PC-3 (cell line): ENCODE measurements at places on chromosomes 11 and 22.

GRCh38 chr11:119784421-119784820 lies 55.4 kb upstream of the NECTIN1 start:
- no peak for DNase-seq

DNA sequence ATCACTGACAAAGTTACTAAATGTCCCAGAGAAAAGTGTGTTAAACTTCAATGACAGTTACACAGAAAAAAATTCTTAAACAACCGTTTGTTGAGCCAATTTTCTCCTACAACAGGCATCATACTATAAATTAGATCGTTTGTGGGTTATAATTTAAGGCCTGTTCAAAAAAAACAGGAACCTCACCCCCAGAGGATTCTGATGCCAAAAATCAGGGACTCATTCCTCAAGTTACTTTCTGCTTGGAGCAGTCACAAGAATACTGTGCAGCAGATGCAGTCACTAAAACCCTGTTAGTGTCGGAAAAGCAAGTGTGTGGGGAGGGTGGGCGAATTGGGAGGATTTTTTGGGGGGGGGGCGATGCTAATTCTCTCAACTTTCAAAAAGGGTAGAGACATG lies 657 bp downstream of the CWC15 start:
- no peak for DNase-seq

DNA sequence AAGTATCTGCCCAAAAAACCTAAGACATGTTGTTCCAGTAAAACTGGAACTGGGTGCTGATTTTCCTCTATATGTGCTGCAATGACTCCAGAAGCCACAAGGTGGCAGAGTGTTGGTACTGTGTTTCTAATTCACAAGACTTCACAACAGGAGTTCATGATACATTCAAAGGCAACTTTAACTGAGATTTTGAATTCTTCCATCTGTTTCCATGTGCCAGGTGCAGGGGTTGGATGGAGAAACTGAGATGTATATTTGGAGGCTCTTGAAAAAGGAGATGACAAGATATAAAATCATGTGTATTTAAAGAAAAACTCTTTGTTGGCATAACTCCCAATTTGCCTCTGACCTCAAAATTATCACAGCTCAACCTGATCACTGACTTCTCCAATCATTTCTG lies 1098.6 kb upstream of the CCDC90B start:
- peak; percentile 73 for DNase-seq

DNA sequence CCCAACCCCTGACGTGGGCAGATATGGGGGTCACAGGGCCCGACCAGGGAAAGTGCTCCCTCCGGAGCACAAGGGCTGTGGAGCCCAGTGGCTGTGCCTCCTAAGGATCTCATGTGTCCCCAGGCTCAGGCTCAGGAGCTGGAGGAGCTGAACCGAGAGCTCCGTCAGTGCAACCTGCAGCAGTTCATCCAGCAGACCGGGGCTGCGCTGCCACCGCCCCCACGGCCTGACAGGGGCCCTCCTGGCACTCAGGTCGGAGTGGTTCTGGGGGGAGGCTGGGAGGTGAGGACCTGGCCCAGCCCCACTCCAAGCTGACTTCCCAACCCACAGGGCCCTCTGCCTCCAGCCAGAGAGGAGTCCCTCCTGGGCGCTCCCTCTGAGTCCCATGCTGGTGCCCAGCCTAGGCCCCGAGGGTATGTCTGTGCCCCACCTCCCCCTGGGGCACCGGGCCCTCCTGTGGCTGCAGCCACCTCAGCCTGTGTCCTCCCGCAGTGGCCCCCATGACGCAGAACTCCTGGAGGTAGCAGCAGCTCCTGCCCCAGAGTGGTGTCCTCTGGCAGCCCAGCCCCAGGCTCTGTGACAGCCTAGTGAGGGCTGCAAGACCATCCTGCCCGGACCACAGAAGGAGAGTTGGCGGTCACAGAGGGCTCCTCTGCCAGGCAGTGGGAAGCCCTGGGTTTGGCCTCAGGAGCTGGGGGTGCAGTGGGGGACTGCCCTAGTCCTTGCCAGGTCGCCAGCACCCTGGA lies 2.5 kb downstream of the RASSF7 start:
- no peak for DNase-seq

- DNase-seq: no peak
Measured at GRCh38 chr11:113947994-113948393, 26.9 kb upstream of the HTR3A start.

- DNase-seq: peak; percentile 52
Measured at GRCh38 chr11:15819679-15820286, 536.6 kb downstream of the SOX6 start.

GRCh38 chr11:64598106-64598796 lies 7.2 kb downstream of the SLC22A12 start:
- DNase-seq: no peak
